ENCODE measurements at places on chromosomes 12 and 14.

DNA sequence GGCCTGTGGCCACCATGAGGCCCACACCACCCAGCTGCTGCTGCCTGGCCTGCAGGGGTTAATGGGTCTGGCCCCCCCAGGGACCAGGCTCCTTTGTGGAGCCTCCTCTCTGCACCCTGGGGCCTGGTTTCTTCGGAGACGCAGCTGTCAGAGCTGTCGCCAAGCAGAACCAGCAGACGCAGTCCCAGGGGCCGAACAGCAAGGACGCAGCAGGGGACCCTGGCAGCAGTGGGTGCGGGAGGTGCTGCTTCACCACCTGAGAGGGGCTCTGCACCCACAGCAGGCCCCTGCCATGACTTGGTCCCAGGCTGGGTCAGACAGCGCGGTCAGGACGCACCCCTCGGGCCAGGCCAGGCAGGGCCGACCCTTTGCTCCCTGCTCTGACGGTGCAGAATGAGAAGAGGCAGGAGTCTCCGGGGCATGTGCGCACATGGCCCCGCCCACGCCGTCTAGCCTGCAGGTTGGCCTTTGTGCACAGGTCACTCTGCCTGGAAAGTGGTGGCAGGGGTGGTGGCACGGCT lies 30.5 kb downstream of the JAG2 start:
- no peak for DNase-seq

GRCh38 chr12:118237052-118237665 lies 101.2 kb downstream of the PEBP1 start:
- no peak for DNase-seq

GRCh38 chr12:57086493-57087009 lies 2.4 kb upstream of the NAB2 start:
- peak; percentile 37 for DNase-seq

GRCh38 chr14:104214431-104215218 lies 76.2 kb downstream of the KIF26A start:
- DNase-seq: no peak

- no peak for DNase-seq
Observed at GRCh38 chr12:110224379-110225304, 56.4 kb upstream of the ATP2A2 start.

DNA sequence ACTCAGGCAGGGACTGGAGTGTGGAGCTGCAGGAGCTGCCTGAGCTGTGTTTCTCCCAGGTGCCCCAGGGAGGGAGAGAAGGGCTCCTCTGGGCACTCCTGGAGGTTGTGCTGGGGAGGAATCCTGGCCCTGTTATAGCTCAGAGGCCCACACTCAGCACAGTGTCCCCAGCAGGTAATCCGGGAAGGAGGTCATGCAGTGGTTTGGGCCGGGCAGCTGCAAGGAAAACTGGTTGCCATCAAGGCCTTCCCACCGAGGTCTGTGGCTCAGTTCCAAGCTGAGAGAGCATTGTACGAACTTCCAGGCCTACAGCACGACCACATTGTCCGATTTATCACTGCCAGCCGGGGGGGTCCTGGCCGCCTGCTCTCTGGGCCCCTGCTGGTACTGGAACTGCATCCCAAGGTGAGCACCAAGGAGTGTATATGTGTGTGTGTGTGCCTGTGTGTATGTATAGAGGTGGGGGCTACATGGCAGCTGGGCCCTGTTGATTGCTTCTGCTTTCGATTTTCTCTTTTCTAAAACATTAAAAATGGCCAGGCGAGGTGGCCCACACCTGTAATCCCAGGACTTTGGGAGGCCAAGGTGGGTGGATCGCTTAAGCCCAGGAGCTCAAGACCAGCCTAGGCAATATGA lies 2.0 kb downstream of the AMHR2 start:
- DNase-seq: no peak

DNA sequence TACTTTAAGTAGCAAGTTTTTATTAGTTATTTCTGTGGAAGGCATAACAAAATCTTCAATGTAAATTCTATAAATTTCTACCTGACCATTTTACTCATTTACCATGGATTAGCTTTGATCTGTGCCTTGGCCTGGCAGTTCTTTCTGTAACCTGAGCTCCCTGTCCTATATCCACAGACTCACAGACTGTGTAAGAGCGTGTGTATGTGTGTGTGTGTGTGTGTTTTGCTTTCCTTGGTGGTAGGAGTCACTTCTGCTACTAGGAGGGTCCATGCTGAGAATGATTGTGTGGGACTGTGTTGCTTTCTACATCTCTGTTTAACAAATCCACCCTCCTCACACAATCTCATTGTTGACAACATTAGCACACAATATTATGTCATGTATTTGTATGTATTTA lies 221.2 kb upstream of the PELI2 start:
- no peak for DNase-seq

DNA sequence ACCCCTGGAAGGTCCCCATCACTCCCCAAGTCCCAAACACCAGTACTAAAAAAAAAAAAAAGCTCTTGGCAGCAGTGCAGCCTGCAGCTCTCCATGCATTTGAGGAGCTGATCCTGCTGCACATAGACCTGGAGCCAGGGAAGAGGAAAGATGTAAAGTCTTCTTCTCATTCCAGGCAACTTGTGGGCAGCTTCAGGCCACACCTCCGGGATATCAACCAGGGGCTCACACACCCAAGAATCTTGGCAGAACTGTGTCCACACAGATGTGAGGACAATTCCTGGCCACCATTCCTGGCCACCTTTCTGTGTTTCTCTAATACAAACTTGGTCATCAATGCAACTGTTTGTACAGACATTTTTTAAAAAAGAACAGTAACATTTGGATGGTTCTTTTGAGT lies 72.7 kb downstream of the TMEM132C start:
- DNase-seq: no peak

DNA sequence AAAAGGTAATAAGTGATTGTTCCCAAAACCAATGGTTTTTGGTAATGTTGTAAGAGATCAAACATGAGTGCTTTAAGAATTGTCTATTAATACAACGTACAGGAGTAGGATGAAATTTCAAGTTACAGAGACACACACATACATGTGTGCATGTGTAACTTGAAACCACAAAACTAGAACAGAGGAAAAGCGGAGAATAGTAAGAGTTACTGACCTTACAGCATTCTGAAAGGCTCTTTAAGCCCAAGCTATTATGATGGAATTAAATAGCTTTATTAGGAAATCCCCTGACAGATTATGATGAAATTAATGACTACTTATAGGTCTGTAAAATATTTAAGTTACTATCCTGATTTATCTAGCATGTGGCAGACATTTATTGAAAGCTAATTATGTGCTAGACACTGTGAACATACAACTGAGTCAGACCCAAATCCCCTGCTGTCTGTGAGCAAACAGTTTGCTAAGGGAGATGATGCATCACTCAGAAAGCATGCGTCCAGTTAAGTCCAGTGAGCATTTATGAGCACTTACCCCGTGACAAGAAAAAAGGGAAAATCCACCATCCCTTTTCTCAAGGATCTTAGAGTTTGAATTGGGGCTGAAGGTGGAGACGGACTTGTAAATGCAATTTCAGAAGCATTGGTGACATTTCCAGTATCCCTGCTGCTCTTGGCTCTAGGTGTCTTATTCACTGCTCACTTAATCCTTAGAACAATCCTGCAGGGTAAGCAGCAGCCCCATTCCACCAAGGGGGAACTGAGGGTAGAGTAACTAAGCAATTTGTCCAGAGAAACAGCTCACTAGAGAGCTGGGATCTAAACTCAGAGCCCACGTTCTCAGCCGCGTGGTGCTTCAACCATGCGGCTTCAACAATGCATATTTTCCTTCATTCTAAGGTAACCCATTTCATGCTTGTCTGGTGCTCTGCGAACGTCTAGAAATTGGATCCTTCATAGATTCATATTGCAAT lies 117.4 kb downstream of the EML1 start:
- DNase-seq: no peak

- DNase-seq: no peak
Observed at GRCh38 chr14:22837750-22838538, 1.6 kb downstream of the MMP14 start.

DNA sequence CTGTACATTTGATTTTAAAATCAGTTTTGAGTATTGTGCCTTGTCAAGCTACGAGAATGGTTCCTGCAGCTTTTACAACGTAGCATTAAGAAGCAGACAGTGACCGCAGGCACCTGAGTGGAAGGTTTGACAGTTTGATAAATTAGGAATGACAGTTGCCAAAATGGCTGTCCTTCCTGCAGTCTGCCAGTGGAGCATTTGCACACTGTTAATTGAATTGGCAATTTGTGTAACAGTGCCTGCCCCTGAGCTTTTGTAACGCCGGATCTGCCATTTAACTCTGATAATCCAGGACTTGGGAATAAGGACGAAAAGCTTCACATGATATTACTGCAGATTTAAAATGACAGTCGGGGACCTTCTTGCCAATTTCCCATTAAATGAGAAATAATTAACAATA lies 385.3 kb downstream of the NPAS3 start:
- DNase-seq: no peak

DNA sequence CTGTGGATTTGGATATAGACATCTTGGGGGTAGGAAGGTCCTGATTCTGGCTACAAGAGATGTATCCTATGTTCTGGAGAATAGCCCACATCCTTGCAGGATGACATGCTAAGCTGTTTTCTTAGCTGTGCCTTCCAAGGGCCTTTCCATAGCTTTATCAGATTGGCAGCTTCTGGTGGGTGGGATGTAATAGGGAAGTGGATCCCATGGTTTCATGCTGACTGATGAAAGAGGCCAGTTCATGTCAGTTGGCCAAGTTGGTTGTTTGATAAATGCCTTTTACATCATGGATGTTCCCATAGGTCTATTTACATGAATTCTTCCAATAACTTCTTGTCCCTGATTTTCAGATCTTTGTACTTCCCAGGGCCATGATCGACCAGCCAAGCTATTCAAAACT lies 169.1 kb upstream of the RMST start:
- DNase-seq: no peak

Measured in activated CD4-positive, alpha-beta T cell treated with anti-CD3 and anti-CD28 coated beads for 24 hours (primary cell).